ENCODE measurements at places on chromosomes 4 and X. TPM values are rescaled to one million over a fixed set of nuclear protein-coding genes. Genes with fewer than 3 reads are reported as not detected.

DNA sequence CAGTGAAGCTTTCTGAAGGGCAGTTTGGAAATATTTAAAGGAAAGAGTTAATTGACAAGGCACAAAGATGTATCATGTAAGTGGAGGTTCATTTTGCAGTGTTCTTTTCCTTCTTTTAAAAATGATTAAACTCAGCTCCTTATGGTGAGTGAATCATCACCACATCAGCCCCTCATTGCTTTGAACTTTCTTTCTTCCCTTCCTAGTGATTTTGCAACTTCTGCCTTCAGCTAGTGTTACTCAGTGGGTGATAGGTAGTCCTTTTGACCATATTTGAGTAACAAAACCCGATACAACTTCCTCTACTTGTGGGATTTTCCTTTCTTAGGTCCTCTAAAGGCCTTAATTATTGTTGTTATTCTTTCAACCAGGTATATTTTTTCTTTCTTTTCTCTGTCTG is 8.2 kb downstream of the ZCCHC4 start:
- DNase-seq: no peak

DNA sequence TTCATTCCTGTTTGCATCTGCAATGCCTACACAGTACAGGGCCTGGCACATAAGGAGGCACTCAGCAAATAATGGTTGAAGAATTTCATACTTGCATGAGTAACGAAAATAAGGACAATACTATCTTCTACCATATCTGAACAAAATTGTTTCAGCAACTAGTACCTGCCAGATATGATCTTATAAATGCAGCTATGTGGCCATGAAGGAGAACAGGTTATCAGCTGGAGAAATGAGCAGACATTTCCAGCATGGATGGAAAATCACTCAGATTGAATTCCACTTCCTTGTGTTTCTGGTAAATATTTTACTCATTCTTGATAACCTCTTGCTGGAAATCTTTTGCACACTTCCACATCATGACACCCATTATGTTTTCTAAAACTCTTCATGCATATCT is 204.0 kb downstream of the ADAMTS3 start:
- DNase-seq: no peak

DNA sequence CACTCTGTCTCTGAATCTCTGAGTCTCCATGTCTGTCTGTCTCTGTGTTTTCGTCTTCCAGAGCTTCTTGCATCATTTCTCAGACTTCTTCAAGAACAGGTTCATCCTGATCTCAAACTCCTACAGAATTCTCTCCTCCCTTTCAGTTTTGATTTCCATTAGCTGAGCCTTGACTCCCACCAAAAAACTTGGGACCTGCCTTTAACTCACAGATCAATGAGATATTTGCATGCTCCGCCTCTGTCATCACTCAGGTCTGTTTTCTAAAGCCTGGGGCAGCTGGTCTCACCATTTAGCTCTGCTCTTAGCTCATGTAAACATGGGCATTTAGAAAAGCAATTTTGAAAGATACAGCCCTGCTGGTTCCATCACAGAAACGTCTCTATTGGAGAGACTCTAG is 8.6 kb downstream of the DAPP1 start:
- DNase-seq: no peak

GRCh38 chrX:3293251-3293650 is 53.2 kb downstream of the MXRA5 start:
- no peak for DNase-seq

DNA sequence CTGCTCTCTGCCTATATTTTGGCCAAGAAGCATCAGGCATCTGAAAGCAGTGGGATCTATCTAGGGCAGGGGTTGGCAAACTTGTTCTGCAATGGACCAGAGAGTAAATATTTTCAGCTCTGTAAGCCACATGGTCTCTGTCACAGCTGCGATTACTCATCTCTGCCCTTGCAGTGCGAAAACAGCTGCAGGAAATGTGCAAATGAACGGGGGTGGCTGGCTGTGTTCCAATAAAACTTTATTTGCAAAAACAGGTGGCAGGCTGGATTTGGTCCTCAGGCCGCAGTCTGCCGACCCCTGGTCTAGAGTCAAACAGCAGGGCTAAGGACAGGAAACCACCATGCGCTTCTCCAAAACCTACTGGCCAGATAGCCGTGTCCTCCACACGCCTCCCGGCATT is 48.6 kb downstream of the ACOX3 start:
- no peak for DNase-seq

DNA sequence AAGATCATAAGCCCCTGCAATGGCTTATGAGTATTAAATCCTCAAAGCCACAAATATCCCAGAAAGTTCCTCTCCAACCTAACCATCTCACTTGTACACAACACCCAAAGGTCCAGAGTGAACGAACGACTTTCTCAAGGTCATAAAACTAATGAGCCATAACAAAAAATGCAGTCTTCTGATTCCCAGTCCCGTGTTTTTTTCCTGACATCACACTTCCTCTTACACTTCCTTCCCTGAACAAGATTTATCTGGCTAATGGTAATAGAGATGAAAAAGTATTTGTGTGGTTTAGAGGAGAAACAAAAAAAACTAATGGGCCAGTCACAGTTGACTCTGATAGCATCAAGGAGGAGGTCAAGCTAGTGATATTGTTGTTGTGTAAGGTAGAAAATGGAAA is 99.5 kb upstream of the KLHL13 start:
- no peak for DNase-seq

- no peak for DNase-seq
These were observed 187.7 kb downstream of the RAP1GDS1 start for GRCh38 chr4:98448908-98449307.

GRCh38 chr4:19403786-19404370 is 847.8 kb upstream of the SLIT2 start:
- DNase-seq: no peak

- DNase-seq: no peak
These were observed 144.8 kb downstream of the GABRA3 start for GRCh38 chrX:152306331-152306730.

- no peak for DNase-seq
These were observed 65.2 kb upstream of the MTM1 start for GRCh38 chrX:150502979-150503897.

Gene TMEM47
- 51.6 TPM for total RNA-seq

Gene AMBN
- not detected for total RNA-seq

Data from osteocyte (in vitro differentiated cells).